ENCODE measurements at places on chromosomes 2 and 18.
A peak's percentile ranks its signal among the peaks of the same experiment; 100 is the strongest.

DNA sequence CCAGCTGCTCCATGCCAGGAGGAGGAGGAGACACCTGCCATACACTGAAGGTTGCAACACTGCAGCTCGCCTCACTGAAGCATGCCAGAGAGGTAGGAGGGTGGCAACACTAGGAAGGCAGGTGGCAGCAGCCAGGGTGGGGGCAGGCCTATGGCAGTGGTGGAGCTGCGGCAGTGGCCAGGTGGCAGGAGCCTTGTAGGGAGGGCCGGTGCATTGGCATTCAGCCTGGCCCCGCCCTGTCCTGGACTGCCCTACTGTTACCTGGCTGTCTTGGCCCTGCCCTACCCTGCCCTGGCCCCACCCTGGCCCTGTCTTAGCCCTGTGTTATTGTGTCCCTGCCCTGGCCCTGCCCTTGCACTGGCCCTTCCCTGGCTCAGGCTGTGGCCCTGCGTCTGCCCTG lies 7.4 kb upstream of the ANKRD62 start:
- DNase-seq, result no peak

- DNase-seq, result no peak
Measured at GRCh38 chr18:49843131-49843530, 29.8 kb upstream of the ACAA2 start.

- DNase-seq, result no peak
Measured at GRCh38 chr2:83112858-83113257, 1346.2 kb downstream of the SUCLG1 start.

- no peak for DNase-seq
Measured at GRCh38 chr2:234514873-234515638, 18.2 kb upstream of the ARL4C start.

DNA sequence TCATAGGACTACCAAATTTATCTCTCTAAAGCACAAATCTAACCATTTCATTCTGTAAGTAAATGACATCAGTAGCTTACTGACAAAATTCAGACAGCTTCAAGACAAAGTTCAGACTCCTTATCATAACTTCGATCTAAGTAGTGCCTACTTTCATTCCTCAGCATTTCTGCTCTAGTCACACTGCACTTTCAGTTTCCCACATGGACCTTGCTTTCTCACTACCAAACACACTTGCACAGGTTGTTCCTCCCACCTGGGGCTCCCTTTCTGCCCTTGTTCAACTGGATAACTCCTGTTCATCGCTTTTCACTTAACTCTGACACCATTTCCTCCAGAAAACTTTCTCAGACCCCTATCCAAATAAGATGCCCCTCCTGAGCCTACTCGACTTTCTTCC lies 22.1 kb upstream of the CCDC150 start:
- DNase-seq, result no peak

- DNase-seq, result no peak
Measured at GRCh38 chr2:234764372-234764771, 187.4 kb upstream of the SH3BP4 start.

- DNase-seq, result no peak
Measured at GRCh38 chr2:1854729-1855547, 110.6 kb upstream of the PXDN start.

- no peak for DNase-seq
Measured at GRCh38 chr18:62480927-62481326, 41.9 kb upstream of the ZCCHC2 start.

DNA sequence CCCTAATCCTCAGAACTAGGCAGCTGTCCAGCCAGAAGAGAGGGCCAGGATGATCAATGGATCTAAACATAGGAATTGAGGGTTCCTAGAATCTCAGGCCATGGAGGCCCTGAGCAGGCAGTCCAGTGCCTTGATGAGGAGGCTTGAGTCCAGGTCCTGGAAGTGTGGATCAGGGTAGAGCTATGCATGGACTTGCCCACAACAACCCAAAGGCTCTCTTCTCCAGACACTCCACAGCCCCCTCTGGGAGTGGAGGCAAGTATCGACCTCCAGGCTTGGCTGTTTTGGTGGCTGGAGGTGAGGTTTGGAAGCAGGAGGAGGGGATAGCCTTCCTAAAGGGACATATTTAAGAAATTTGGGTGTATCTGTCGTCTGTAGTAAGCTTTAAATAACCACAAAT lies 45.7 kb downstream of the NAPG start:
- DNase-seq, result no peak

DNA sequence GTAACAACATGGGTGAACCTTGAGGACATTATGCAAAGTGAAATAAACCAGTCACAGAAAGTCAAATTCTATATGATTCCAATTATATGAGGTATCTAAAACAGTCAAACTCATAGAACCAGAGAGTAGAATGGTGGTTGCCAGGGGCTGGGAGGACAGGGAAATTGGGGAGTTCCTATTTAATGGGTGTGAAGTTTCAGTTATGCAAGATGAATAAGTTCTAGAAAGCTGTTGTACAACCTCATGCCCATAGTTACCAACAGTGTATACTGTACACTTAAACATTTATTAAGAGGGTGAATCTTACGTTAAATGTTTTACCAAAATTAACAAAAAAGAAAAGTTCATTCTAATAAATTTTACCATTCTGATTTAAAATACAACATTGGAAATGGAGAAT lies 92.7 kb upstream of the WDSUB1 start:
- DNase-seq, result no peak

GRCh38 chr2:132437852-132438669 lies 21.5 kb downstream of the GPR39 start:
- no peak for DNase-seq

- no peak for DNase-seq
Measured at GRCh38 chr2:34011684-34012083, 412.6 kb upstream of the FAM98A start.

GRCh38 chr2:45496869-45497268 lies 114.2 kb downstream of the SRBD1 start:
- DNase-seq, result no peak

DNA sequence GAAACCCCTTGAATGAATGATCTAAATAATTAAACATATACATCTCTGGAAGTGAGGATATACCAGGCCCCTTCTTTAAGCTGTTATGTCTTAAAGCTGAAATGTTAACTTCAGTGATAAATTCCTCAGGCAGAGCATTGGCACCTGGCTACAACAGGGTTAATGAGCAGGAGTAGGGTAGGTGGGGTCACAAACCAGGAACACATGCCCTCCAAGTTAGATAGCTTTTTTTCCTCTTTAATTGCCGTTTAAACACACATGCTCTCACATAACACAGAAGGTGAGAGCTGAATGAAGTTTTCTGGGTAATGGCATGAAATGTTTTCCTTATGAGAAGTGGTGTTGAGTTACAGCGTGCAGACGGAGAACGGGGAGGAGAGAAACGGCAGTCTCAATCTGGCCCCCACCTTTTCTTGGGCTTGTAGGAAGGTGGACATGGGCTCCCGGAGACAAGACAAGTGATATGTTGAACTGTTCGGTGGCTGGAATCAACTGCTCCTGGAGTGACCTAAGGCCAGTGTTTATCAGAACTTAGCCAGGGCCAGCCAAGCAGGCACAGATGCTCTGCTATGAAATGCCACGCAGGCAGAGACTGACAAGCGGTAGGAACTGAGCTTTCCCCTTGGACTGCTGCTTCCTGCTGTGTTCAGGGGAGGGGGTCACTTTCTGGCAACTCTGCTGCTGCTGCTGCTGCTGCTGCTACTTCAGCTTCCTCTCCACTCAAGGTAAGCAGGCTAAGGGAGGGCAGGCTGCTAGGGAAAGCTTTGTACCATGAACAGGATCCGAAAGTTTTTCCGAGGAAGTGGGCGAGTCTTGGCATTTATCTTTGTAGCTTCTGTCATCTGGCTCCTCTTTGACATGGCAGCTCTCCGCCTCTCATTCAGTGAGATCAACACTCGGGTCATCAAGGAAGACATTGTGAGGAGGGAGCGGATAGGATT lies at the start of gene GALNT5:
Gene GALNT5 (plus strand): TSS at position 394 of the 941 bp plus-strand sequence. CDS start 378 bp downstream, at position 772.
- DNase-seq, result no peak

DNA sequence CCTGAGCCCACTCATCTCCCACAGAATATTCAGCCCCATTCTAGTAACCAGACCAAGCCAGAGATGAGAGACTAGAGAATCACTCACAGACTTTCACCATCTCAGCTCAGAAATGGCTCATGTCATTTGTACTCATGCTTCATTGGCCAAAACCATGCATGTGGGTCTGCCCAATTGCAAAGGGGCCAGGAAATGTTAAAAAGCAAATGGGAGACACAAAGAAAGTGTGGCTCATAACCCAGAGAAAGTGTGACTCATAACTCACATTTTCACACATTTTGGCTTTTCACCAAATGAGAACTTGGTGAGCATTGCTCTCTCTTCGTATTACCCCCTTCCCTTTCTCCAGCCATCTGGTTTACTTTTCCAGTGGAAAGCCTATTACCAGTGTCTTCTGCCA lies 66.2 kb downstream of the MDH1 start:
- DNase-seq, result no peak

- DNase-seq, result no peak
Measured at GRCh38 chr18:9095297-9096006, 7.0 kb upstream of the NDUFV2 start.

GRCh38 chr2:64259312-64259711 lies 115.1 kb upstream of the PELI1 start:
- DNase-seq, result no peak

DNA sequence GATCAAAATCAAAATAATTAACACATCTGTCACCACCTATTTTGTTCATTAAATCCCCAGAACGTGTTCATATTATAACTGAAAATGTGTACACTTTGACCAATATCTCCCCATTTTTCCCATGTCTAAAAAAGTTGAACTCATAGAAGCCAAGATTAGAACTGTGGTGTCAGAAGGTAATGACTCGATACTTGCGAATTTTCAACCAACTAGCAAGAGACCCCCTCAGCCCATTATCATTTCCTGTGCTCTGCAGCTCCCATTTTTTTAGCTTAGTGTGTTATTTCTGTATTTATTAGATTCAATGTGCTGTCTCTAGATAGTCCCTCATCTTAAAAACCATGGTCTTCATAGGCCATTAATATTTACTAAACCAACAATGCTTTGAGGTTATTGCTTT lies 248.7 kb upstream of the PIK3C3 start:
- DNase-seq, result no peak

- no peak for DNase-seq
Measured at GRCh38 chr18:79384834-79385233, 10.9 kb upstream of the NFATC1 start.

DNA sequence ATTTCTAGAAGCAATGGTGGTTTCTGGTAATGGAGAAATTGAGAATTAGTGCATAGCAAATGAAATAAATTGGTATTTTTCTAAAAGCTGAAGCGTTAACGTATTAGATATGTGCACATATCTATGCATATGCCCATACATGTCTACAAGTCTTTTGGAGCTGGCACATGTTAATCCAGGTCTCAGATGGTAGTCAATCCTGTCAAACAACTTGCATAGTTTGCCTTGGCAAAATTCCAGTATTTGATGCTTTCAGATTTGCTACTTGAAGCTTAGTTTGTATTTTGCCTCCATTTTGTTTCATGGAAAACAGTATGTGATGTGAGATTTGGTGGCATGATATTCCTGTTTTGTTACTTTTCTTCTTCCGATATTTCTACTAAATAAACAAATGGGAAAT lies 304.6 kb downstream of the PARD3B start:
- no peak for DNase-seq

- DNase-seq, result no peak
Measured at GRCh38 chr2:219726916-219727315, 99.5 kb downstream of the SLC4A3 start.

DNA sequence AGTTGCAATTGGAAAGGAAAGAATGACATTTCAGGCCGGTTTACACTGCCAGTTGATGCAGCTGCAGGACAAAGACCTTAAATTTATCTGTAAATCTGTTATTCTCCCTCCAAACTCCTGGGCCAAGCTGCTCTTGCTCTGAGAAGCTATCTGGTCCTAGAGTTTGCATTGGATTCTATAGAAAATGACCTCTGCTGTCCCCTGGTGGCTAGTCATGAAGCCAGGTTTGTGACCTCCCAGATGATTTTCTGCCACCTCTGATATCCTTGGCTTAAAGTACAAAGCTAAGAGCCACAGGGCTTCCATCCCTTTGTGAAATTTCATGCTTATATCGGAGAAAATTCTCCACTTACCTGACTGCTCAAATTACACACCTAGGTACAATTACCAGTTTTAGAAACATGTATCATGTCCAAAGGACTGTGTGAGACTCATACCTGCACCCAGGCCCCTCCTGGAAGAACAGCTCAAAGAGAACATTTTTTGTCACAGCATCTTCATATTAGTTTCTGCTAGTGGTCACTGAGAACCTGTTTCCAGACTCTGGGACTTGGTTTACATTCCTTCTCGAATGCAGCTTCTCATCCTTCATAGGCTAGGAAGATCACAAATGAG lies 28.9 kb upstream of the IER3IP1 start:
- peak; percentile 27 for DNase-seq

DNA sequence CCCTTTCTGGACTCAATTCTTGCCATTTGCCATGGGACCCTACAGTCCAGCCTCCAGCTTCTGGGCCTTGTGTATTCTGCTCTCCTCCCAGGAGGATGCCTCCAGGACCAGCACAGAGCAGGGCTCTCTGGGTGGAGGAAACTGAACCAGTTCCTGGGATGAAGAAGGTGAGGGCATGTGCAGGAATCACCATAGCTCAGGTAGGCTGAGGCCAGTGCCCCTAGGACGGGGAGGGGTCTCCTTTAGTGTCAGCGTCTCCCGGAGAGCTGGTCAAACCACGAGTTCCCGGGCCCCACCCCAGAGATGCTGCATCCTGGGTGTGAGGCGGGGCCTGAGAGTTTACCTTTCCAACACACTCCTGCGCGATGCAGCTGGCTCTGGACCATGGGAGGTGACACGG lies 5.8 kb upstream of the PRELID3A start:
- DNase-seq, result no peak

GRCh38 chr18:62954366-62954765 lies 239.0 kb downstream of the PHLPP1 start:
- no peak for DNase-seq

GRCh38 chr2:229416116-229416694 lies 145.1 kb upstream of the PID1 start:
- DNase-seq, result no peak

GRCh38 chr2:53640466-53640865 lies 127.1 kb upstream of the CHAC2 start:
- DNase-seq, result no peak

GRCh38 chr2:170404846-170405245 lies 226.9 kb downstream of the MYO3B start:
- no peak for DNase-seq

- no peak for DNase-seq
Measured at GRCh38 chr18:48724442-48724841, 185.6 kb downstream of the CTIF start.

- no peak for DNase-seq
Measured at GRCh38 chr2:156017341-156017885, 315.1 kb downstream of the NR4A2 start.

DNA sequence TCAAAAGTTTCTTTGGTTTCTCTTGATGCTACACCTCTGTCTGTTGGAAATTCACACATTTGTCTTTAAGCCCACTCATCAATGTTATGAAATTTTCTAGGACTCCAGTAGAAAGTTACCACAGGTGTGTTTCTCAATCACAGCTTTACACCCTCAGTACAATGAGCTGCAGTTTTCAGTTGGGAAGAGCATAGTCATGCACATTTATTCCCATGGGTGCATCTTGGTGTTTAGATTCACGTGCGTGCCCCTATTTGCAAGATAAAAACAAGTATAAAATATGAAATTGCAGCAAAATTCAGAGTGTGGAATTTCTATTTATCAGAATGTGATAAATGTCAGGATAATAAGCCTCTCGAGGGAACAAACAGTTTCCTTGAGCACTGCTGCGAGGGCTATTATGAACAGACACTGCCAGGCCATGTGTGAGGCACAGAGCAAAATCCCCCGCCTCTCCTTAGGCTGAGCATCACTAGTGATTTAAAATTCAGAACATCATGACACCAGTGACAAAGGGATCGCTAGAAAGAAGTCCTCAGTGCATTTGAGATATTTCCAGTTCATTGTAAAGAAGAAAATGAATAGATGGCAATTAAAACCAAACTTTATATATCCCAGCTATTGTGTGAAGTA lies 512.2 kb upstream of the TCF4 start:
- DNase-seq, result no peak

All from effector memory CD8-positive, alpha-beta T cell (primary cell).